Karpas-422 (cell line): ENCODE measurements at places on chromosomes 2 and 18. TPM values are rescaled to one million over a fixed set of nuclear protein-coding genes. Genes with fewer than 3 reads are reported as not detected.

DNA sequence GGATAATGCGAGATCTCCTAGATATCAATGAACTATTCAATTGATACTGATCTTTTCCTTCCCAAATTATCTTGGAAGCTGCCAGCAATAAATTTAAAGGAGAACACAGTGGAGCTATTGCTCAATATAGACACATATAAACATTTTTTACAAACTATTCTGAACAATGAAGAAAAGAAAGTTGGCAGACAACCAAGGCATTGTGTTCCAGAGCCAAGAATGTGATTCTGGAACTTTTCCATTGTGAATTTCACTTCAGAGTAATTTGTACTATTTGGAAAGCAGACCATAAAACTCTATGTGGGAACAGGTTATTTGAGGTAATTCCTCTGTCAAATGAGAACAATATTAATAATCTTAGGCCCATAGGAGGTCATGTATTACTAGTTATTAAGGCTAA is 588.2 kb downstream of the IRS1 start:
- DNase-seq: no peak
- H3K4me1 ChIP-seq: no peaks in the 10 kb centered on the region
- H3K27ac ChIP-seq: no peak overlapping the region
- H3K4me3 ChIP-seq: no peak overlapping the region
- no peaks in the 10 kb centered on the region for H3K36me3 ChIP-seq
- no peaks in the 10 kb centered on the region for H3K27me3 ChIP-seq

DNA sequence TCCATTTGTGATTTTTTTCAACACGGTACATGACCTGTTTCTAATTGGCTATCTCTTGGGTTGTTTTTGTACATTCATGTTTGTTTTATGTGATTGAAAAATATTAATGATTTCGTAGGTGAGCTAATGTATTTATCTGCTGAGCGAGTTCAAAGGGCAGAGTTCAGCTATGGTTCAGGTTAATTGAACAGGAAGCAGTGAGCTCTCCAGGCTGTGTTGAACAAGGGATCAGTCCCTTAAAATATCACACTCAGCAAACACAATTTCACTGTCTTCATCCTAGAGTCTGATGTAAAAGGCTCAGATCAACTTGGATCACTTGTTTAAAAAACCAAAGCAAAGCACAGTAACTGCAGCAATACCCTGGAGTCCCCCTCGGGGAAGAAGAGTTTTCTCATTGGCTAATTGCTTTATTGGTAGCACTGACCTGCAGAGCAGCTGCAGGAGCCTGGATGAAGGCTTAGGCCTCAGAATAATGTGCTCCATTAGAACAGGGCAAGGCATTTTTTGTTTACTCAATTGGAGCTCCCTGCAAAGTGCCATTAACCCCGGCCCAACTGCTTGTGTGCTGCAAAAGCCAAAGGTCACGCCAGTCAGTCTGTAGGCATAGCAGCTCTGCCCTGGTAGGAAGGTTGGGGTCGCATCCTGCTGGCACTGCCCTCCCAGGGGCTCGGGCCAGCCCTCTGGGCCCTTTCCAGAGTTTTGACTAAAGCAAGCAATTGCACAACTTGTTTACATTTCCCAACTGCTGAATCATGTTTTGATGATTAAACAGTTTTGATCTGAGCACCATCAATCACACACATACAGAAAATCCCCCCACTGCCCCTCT is 10.5 kb downstream of the ONECUT2 start:
- H3K27me3 ChIP-seq: no peaks in the 10 kb centered on the region
- H3K36me3 ChIP-seq: no peaks in the 10 kb centered on the region
- H3K4me3 ChIP-seq: no peak overlapping the region
- H3K27ac ChIP-seq: no peak overlapping the region
- H3K4me1 ChIP-seq: peaks cover 4% of the 10 kb centered on the region; the same call in 1 of the 2 replicates

GRCh38 chr2:231489990-231490389 is 25.7 kb upstream of the NCL start:
- DNase-seq: no peak
- H3K27ac ChIP-seq: no peak overlapping the region
- no peak overlapping the region for H3K4me3 ChIP-seq
- no peaks in the 10 kb centered on the region for H3K4me1 ChIP-seq
- no peaks in the 10 kb centered on the region for H3K36me3 ChIP-seq

GRCh38 chr2:75130171-75130570 is 69.1 kb downstream of the TACR1 start:
- H3K4me3 ChIP-seq: no peak overlapping the region
- 0 out of 2 replicates have a peak, but pooled peaks cover 3% of the 10 kb centered on the region for H3K4me1 ChIP-seq
- H3K36me3 ChIP-seq: no peaks in the 10 kb centered on the region
- no peak overlapping the region for H3K27ac ChIP-seq
- no peaks in the 10 kb centered on the region; the same call in 1 of the 2 replicates for H3K27me3 ChIP-seq
- peak; percentile 63 for DNase-seq

- H3K4me1 ChIP-seq: no peaks in the 10 kb centered on the region
- no peak overlapping the region for H3K4me3 ChIP-seq
- DNase-seq: no peak
- no peaks in the 10 kb centered on the region for H3K27me3 ChIP-seq
Measured at GRCh38 chr2:73263540-73264331, 20.5 kb downstream of the FBXO41 start.

The OSGEPL1 gene
- 1.4 and 11.0 TPM in 2 replicates for total RNA-seq

The LPIN2 gene
- total RNA-seq: 8.5 and 13.7 TPM in 2 replicates

DNA sequence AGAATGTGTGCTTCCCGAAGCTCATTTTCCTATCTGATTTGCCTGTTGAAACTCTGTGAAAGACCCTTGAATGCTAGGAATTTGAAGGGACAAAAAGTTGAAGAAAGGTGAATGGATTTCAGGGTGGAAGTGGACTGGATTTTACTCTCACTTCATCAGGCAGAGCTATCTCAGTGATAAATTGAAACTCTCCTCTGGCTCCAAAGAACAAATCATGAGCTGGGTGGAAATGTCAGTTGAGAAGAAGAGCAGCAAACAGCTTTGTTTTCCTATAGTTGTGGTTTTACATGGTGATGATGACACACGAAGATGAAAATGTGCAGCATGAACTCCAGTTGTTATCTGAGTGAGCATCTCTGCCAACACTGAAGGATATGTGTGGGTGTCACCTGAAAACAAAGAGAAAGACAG is 34.4 kb downstream of the CD28 start:
- no peaks in the 10 kb centered on the region for H3K36me3 ChIP-seq
- H3K4me1 ChIP-seq: no peaks in the 10 kb centered on the region
- DNase-seq: no peak

The TM4SF20 gene
- not detected in 2 replicates for total RNA-seq

DNA sequence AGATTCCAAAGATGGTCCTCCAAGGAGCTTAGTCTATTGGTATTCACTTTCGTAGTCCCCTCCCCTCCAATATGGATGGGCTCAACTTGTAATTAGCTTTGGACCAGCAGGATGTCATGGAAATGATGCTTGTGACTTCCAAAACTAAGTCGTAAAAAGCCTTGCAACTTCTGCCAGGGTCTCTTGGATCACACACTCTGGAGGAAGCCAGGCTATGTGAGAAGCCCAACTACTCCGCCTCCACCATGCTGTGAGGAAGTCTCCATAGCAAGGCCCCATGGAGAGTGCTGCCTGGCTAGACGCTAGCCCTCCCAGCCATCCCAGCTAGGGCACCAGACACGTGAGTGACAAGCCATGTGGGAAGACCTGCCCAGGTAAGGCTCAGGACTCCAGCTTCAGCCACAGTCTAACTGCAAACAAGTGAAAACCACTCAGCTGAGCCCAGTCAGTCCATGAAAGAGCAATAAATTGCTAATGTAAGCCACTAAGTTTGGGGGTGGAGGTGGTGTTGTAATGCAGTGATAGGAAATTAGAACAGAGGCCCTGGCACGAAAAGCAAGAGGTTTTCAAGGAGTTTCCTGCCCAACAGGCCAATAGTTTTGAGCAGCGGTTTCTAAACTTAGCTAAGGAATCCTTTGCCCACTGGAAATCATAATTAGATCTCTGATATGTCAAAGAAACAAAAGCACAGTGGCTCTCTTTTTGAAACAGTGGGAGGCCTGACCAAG is 77.5 kb upstream of the GLI2 start:
- no peaks in the 10 kb centered on the region for H3K27me3 ChIP-seq
- no peak for DNase-seq
- H3K4me1 ChIP-seq: no peaks in the 10 kb centered on the region

GRCh38 chr18:48113691-48114090 is 183.2 kb upstream of the SMAD2 start:
- no peak overlapping the region for H3K27ac ChIP-seq
- H3K27me3 ChIP-seq: no peaks in the 10 kb centered on the region
- H3K4me3 ChIP-seq: no peak overlapping the region
- no peaks in the 10 kb centered on the region for H3K4me1 ChIP-seq

The CHRND gene
- not detected in 2 replicates for total RNA-seq

DNA sequence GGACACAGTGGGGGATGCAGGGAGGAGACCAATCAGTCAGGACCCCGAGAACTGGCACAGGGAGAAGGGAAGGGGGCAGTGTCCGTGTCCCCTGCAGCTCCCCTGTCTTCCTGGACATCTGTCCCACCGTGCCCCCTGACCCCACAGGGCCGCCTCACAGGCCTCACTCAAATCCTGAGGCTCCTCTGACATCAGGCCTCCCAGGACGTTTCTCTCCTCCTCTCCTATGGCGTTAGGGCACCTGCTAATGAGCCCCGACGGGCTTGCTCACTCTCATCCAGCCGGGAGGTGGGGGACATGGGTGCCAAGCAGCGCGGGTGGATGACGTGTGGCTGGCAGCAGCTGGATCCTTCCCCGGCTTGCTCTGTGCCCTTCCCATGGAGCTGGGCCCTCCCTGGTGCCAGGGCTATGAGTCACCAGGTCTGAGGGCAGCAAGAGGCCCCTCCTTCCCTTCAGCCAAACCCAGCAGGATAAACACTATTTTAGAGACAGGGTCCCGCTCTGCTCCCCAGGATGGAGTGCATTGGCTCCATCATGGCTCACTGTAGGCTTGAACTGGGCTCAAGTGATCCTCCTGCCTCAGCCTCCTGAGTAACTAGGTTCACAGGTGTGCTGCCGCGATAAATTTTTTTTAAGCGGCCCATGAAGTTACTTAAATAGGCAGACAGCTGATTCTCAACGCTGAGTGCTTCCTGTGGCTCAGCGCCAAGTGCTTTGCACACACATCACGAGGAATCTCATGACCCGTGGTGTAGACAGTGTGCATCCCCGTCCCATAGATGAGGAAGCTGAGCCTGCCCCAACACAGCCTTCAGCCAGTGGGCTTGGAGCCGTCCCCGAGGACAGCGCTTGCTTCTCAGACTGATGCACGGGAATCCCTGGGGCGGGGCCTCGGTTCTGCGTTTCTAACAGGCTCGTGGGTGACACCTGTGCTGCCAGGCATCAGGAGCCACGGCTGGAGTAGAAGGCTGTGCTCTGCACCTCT is 64.5 kb upstream of the HDAC4 start:
- no peaks in the 10 kb centered on the region for H3K36me3 ChIP-seq
- H3K4me3 ChIP-seq: no peak overlapping the region
- H3K27me3 ChIP-seq: no peaks in the 10 kb centered on the region
- no peak overlapping the region for H3K27ac ChIP-seq

- peaks cover 6% of the 10 kb centered on the region; the same call in 1 of the 2 replicates for H3K36me3 ChIP-seq
- H3K27ac ChIP-seq: no peak overlapping the region
- peaks cover 16% of the 10 kb centered on the region for H3K4me1 ChIP-seq
- H3K27me3 ChIP-seq: no peaks in the 10 kb centered on the region
- H3K4me3 ChIP-seq: no peak overlapping the region
Measured at GRCh38 chr18:50970006-50970405, 2.2 kb downstream of the ELAC1 start.

The SCYGR6 gene
- total RNA-seq: 6.1 TPM in 1 of 2 replicates, not detected in the other

GRCh38 chr2:233981574-233982420 is 64.6 kb downstream of the TRPM8 start:
- no peaks in the 10 kb centered on the region for H3K36me3 ChIP-seq
- no peak overlapping the region for H3K4me3 ChIP-seq
- H3K27me3 ChIP-seq: no peaks in the 10 kb centered on the region

The SLC23A3 gene
- total RNA-seq: 2.7 and 3.5 TPM in 2 replicates

DNA sequence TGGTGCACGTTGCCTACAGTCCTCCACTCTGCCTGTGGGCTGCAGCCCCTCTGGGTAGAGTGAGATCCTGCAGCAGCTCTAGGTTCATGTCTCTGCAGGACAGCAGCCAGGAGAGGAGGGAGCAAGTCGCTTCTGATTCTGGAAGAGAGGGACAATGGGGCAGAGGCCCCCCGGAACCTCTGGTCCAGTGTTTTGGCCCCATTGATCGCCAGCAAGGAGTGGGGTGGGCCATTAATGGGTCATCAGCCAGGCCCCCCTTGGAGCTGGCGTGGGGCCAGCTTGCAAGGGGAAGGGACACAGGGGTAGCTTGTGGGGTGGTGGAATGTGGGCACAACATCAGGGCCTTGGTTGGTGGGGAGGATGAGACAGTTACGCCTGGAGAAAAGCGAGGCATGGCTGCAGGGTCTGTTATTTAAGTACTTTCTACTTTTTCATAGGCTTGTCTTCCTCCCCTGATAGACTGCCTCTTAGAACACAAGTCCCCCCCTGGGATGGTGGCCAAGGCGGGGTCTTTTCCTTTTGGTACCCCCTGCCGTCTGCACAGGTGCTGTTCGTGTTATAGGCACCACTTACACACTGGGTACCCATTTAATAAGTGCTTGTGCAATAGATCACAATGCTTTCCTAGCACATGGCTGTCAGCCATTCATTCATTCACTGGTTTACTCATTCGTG is 44.6 kb downstream of the INHBB start:
- H3K27ac ChIP-seq: no peak overlapping the region
- DNase-seq: no peak
- no peak overlapping the region for H3K4me3 ChIP-seq
- H3K27me3 ChIP-seq: no peaks in the 10 kb centered on the region

GRCh38 chr2:241201445-241202267 is 13.2 kb downstream of the ANO7 start:
- DNase-seq: no peak
- no peaks in the 10 kb centered on the region for H3K4me1 ChIP-seq
- H3K4me3 ChIP-seq: no peak overlapping the region
- H3K27me3 ChIP-seq: no peaks in the 10 kb centered on the region

The LYG2 gene
- not detected in 2 replicates for total RNA-seq

DNA sequence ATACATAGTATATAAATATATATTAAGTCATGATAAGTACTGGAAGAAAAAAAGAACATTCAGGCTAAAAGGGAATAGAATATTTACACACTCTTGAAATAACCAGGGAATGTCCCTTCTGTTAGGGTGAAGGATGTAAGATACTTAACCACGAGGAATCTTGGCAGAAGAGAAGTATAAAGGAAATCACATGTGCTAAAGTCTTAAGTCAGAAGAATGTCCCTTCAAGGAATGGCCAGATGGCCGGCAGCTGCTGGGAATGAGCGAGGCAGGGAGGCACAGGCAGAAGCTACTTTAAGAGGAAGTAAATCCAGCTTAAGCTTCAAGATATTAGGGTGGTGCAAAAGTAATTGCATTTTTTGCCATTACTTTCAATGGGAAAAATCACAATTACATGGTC is 5.5 kb downstream of the CCDC102B start:
- H3K36me3 ChIP-seq: no peaks in the 10 kb centered on the region
- no peaks in the 10 kb centered on the region for H3K27me3 ChIP-seq
- H3K4me3 ChIP-seq: no peak overlapping the region
- DNase-seq: no peak
- H3K27ac ChIP-seq: no peak overlapping the region
- no peaks in the 10 kb centered on the region for H3K4me1 ChIP-seq

- H3K27ac ChIP-seq: 0 out of 2 replicates have a peak overlapping the region, but pooled peaks have one; percentile 4
- no peaks in the 10 kb centered on the region for H3K27me3 ChIP-seq
- H3K36me3 ChIP-seq: no peaks in the 10 kb centered on the region
- no peak overlapping the region for H3K4me3 ChIP-seq
- peaks cover 21% of the 10 kb centered on the region for H3K4me1 ChIP-seq
- no peak for DNase-seq
Measured at GRCh38 chr2:100041946-100042345, 100.4 kb downstream of the AFF3 start.

- H3K27ac ChIP-seq: no peak overlapping the region
- DNase-seq: no peak
- H3K27me3 ChIP-seq: no peaks in the 10 kb centered on the region
- no peaks in the 10 kb centered on the region for H3K36me3 ChIP-seq
- peaks cover 5% of the 10 kb centered on the region for H3K4me1 ChIP-seq
Measured at GRCh38 chr2:112155331-112156151, 17.4 kb downstream of the FBLN7 start.

The SLC9A4 gene
- total RNA-seq: not detected in 2 replicates
